ENCODE measurements at places on chromosomes 2 and 18.

DNA sequence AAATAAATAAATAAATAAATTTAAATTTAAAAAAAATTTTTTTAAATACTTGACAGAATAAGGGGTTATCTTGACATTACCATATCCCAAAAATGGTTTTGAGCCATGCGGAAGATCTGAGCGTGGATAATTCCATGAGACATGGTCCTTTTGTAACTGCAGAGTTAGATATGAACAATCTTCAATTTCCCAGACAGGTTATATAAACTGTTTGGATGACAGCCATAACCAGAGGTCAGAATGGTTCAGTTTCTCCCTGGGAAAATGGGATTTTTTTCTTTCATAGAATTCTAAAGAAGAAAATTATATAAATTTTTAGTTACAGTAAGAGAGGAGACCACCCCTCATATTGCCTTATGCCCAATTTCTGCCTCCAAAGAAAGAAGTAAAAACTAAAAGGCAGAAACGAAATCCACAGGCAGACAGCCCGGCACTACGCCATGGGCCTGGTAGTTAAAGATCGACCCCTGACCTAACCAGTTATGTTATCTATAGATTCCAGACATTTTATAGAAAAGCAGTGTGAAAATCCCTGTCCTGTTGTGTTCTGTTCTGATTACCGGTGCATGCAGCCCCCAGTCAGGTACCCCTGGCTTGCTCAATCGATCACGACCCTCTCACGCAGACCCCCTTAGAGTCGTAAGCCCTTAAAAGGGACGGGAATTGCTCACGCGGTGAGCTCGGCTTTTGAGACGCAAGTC is 3.0 kb downstream of the GALM start:
- no peak for DNase-seq

- DNase-seq, result no peak
These were observed 232.7 kb downstream of the CLIP4 start for GRCh38 chr2:29347774-29348461.

DNA sequence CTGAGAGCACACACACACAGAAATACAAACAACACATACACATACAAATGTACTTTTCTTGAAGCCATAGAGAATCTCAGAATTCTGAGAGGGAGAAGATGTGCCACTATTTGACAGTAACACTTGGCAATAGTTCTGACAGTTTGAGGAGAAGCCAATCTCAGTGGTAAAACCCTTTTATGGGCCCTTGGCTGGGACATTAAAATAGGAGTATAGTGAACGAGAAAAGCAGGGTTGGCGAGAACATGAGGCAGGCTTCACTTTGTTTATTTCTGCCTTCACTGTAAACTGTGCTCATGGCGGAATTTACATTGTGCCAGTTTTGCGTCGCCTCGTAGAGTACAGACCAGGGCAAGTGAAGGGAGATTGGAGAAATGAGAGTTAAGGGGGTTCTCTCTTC is 449.4 kb upstream of the POU3F3 start:
- no peak for DNase-seq

DNA sequence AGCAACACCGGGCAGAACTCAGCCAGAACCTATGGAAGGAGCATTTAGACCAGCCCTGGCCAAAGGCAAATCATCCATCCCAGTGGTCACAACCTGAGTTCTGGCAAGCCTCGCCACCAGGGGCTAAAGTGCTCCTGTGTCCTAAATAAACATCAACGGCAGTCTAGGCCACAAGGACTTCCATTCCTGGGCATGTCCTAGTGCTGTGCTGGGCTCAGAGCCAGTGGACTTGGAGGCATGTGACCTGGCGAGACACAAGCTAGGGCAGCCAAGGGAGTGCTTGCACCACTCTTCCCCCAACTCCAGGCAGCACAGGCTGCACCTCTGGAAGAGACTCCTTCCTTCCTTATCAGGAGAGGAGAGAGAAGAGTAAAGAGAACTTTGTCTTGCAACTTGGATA is 69.0 kb downstream of the ST6GAL2 start:
- DNase-seq, result no peak

GRCh38 chr2:118683460-118683859 is 164.0 kb downstream of the EN1 start:
- no peak for DNase-seq

DNA sequence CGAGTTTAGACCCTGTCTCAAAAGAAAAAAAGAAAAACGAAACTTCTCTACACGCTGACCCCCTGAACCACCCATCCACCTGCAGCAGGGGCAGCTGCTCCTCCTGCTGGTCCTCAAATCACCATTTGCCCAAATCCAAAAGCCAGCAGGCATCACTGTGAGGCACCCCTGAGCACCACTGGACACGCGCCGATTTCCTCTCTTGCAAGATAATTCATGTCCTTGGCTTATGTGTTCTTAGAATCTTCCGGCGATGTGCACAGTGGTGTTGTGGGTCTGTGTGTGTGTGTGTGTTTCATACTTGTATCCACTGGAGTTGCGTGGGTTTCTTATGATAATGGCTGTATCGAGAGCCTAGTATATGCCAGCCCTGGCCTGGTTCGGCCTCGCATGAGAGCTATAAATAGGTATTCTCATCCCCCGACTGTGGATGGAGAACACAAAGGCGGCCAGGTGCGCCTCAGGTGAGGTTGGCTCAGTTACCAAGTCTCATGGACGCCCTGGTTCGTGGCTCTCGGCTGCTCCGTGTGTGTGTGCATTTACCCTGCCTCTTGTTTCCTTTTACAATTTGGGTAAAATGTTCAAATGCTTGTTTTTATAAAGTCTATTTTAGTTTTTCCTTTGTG is 235.5 kb downstream of the HDAC4 start:
- no peak for DNase-seq

GRCh38 chr2:183493040-183493439 is 368.8 kb downstream of the NUP35 start:
- no peak for DNase-seq

- no peak for DNase-seq
These were observed 417.4 kb downstream of the KCNJ3 start for GRCh38 chr2:155115846-155116245.

- no peak for DNase-seq
These were observed 293.6 kb upstream of the TNP1 start for GRCh38 chr2:217153510-217153909.

DNA sequence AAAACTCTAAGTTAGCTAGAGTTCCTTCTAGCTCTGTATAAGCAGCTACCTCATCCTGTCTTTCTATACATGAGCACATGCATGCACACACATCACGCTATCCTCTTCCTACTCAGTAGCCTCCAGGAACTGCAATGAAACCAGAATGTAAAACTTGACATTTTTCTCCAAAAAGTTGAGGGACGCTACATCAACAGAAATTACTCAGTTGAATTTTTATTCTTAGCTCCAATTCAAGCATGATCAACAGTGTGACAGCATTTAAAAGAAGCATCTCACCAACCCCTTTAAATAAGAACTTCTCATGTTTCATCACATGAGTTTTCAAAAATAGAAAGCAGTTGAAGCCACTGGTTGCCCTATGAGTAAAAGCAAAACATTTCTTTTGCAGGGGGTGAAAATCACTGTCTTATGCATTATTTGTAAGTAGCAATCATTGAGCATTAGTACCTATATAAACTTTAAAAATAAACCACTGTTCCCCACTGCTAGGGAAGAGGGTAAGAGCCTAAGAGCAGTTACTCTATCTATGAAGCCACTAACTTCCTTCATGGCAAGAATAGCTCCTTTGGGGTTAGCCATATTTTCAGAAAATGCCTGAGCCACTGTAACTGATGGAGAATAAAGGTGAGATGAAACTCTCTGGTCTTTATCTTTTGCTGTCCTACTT is 77.9 kb upstream of the ARL5A start:
- DNase-seq, result no peak

DNA sequence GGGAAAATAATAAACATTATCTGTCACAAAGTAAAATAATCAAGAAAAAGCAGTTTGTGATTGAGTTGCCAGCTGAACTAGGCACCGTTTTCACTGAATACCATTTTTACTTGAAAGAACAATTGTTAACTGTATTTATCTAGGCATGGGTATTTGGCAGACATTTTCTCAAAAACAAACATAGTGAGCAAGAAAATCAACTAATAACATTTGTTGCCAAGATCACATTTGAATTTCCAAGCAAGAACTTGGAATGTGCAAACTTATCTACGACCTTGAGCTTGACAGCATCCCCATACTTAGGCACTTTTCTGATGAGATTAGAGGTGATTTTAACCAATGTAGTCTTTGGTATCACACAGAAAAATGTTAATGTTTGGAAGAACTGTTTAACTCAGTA is 16.7 kb downstream of the SS18 start:
- DNase-seq, result no peak

GRCh38 chr2:10223471-10223870 is 79.2 kb upstream of the HPCAL1 start:
- DNase-seq, result no peak

GRCh38 chr2:18883616-18884456 is 294.5 kb upstream of the NT5C1B start:
- DNase-seq, result no peak

DNA sequence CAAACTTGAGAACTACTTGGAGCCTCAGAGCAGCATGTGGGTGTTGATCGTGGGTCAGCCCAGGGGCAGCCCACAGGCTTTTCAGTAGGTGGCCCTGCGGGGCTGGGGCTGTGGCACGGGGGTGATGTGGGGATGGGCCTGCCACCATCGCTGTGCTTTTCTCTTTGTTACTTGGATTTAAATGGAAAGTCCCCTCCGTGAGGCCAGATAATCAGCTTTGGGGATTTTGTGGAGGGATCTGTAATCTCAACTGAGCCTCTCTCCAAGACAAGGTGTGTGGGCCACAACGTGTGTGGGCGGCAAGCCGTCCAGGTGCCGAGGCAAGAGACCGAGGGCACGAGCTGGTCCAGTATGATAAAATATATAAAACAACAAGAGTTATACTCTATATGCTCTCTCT is 16.7 kb downstream of the COLEC11 start:
- DNase-seq, result no peak

DNA sequence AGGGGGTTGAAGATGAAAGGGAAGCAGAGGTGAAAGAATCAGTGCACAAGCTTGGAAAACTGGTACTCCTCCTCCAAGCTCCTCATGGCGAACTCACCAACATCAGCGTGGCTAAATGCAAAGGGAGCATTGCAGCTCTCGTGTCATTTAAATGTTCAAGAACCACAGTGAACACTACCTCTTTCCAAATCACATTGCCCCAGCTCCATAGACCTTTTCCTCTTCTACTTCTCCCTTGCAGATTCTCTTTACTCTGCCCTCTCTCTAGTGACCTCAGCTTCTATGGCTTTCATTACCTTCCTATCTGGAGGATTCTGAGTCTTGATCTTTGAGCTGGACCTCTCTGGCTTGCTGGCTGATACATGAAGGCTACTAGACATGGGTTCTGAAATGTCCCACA is 14.3 kb downstream of the EPB41L3 start:
- DNase-seq, result no peak

- DNase-seq, result no peak
These were observed 80.1 kb downstream of the RBM43 start for GRCh38 chr2:151181524-151181923.

GRCh38 chr18:61655630-61656029 is 237.2 kb downstream of the RNF152 start:
- DNase-seq, result no peak

- no peak for DNase-seq
These were observed 144.7 kb downstream of the SLC4A3 start for GRCh38 chr2:219772103-219772635.

DNA sequence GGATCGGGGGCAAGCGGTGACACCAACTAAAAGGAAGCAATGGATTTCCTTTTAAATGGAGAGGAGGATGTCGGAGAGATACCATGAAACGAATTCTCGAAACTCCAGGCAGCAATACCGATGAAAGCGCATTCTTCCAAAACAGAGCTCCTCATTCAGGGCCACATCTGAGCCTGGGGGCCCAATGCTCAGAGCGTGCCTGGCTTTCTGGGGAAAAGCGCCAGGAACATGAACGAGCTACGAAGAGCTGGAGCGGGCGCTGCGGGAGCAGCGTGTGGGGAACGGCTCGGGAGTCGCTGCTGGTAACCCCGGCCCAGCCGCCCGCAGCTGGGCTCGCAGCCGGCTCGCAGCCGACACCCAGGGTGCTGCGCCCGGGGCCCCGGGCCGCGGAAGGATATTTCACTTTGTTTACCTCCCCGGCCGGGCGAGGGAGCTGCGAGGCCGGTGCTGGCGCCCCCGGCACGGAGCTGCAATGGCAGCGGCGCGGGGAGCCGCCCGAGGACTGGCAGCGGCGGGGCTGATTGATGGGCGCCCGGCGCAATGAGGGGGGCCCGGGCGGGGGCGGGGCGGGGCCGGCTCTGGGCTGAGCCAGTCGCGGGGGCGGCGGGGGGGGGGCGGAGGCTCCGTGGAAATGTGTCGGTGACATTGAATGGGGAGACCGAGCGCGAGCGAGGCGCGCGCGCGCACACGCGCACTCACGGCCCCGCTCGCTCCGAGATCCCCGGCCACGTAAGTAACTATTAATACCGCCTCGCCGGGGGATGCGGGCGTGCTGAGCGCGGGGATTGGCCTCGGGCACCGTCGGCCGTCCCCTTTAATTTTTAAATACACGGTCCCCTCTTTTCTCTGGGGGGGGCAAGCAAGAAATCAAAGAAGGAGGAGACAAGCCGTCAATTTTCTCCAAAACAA is at the start of gene TRIB2:
TSS of gene TRIB2 (plus strand) at position 655 of the 909 bp plus-strand sequence. CDS start 1,372 bp downstream, outside the sequence.
- DNase-seq, result peak; percentile 86

DNA sequence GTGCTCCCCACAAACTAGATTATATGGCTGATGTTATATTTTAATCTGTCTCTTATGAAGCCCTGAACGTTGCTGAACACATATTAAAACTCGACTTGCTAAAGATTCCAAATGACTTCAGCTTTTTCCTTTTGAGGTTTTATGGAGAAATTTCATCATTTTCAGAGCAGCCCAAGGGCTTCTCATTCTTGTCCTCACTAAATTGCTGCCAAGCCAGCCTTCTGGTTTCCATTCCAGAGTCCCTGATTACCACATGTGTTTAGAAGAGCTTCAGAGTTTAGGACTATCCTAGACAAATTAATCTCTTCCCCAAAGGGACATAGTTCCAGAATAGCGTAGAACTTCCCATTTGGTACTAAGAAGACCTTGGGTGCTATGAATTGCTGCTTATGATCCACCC is 77.8 kb upstream of the CCDC195 start:
- no peak for DNase-seq

GRCh38 chr18:76397631-76398030 is 97.4 kb downstream of the ZNF516 start:
- DNase-seq, result no peak

DNA sequence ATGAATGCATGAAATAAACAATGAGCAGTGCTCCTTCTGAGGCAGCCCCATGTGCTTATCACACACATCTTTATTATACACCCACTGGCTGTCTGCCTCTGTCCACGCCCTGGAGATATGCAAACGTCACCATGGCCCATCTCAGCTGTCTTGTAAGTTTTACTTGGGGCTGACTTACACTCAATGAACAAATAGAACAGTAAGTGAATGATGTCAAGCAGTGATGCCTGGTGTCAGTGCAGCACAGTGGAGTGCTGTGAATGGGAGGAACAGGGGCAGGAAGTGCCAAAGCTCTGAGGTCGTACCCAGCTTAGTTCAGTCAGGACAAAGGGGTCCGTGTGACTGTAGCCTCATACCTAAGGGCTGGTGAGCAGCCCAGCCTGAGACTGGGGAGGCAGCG is 659.5 kb upstream of the HS6ST1 start:
- no peak for DNase-seq

- DNase-seq, result no peak
These were observed 371.5 kb downstream of the NUP35 start for GRCh38 chr2:183495589-183496267.
